BE2C (cell line): ENCODE measurements at places on chromosomes 2 and 18.
A peak's percentile ranks its signal among the peaks of the same experiment; 100 is the strongest.

GRCh38 chr18:60976976-60977375 lies 356.3 kb upstream of the CDH20 start:
- no peak for DNase-seq

GRCh38 chr2:37645362-37645761 lies 26.1 kb downstream of the CDC42EP3 start:
- DNase-seq = no peak

DNA sequence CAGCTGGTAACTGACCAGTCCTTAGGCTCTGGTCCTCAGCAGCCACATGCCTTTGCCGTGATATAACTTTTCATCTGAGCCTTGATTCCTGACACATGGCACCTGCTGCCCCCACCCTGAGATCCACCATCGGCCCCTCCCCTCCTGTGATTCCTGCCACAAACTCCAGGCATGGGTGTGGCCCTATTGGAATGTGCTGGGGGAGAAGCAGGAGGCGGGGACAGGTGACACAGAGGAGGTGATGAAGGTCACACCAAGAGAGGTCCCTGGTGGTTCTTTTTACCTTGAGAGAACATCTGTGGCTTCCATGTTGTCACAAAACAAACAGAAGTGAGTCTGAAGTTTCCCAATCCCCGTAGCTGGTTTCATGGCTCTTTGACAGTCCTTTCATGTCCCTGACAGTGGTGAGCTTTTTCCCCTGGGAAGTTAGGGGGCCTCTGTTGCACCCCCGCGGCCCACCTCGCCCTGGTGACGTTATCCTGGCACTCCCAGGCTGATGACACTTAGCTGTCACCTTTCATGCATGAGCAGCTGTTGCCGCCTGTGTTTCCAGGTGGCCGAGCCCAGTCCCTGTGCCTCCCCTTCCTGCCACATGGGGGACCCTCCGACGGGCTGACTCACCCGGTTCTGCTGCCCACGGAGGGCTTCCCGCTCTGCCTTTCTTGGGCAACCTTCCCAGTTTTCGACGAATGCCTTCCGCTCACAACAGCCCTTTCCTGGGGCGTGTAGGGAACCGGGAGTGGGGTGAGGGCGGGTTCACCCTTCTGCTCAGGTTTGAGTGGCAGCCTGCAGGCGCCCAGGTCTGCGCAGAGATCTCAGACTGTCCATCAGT lies 66.3 kb upstream of the GLI2 start:
- peak; percentile 59 for DNase-seq

- DNase-seq = no peak
Observed at GRCh38 chr2:42337356-42337820, 23.6 kb downstream of the COX7A2L start.

DNA sequence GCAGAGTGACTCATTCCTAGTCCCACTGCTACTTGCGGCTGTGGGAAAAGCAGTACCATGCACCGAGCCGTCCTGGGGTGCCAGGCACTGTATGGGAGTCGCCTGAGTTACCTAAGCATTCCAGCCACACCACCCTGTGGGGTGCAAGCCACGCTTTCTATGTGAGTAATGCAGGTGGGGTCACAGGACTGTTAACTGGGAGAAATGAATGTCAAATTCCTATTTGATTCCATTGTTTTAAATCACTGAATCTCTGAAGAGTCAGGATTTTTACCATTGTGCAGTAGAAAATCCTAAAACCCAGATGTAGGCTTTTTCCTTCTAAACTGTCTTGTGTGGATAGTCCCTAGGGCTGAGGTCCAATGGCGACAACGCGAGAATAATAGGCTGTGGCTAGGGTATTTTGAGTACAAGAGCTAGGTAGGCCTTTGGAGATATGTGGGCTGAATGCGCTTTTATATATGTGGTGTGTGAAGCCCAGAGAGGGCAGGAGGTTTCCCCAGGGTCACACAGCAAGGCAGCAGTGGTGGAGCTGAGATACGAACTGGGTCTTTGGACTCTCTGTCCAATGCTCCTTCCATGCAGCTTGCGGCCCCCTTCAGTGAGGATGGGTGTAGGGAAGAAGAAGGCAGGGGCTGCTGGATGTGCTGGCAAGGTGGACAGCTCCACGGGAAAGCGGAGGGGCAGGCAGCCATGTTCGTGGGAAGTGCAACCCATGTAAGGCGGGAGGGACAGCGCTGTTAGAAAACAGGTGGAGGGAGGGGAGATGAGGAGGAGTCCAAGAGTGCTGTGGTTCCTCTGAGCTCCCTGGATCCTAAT lies 83.2 kb downstream of the DDX1 start:
- DNase-seq = no peak

DNA sequence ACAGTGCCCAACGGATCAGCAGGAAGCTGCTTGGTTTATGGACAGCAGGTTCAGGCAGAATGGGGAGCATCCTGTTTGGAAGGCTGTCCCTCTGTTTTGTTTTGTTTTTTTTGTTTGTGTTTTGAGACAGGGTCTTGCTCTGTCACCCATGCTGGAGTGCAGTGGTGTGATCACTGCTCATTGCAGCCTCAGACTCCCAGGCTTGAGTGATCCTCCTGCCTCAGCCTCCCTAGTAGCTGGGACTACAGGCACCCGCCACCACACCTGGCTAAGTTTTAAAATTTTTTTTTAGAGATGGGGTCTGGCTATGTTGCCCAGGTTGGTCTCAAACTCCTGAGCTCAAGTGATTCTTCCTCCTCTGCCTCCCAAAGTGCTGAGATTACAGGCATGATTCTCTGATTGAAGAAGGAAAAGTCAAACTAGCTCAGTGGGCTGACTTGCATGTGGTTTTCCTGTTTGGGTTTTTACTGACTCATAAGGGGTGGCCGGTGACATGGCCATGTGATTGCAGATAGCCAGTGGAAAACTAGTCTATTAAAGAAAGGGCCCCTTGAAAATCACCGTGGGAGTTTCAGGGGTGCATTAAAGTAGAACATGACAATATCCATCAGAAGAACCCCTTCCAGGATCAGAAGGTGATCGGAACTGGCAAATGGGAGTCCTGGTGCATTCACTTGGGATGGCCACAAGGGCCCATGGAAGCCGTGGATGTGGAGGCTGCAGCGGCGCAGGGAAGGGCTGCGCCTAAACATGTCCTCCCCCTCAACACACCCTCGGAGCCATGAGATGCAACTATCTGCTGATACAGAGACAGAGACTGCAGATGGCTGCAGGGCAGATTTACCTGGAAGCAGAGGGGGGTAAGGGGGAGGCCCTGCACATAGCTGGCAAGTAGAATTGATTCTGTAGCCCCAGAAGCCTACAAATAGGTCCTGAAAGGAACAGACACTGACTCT lies 26.5 kb downstream of the AQP12B start:
- no peak for DNase-seq

DNA sequence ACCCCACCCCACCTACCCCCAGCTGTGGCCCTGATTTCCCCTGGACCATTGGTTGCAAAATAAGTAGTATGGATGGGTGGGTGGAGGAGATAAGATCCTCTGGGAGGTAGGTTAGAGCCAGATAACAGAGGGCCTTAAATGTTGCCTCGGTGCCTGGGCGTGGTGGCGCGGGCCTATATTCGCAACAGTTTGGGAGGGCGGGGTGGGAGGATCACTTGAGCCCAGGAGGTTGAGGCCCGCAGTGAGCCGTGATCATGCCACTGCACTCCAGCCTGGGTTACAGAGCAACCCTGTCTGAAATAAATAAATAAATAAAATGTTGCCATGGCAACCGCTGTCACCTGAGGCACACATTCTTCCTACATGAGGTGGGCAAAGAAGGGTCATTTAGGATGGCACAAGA lies 103.3 kb upstream of the GATA6 start:
- no peak for DNase-seq

DNA sequence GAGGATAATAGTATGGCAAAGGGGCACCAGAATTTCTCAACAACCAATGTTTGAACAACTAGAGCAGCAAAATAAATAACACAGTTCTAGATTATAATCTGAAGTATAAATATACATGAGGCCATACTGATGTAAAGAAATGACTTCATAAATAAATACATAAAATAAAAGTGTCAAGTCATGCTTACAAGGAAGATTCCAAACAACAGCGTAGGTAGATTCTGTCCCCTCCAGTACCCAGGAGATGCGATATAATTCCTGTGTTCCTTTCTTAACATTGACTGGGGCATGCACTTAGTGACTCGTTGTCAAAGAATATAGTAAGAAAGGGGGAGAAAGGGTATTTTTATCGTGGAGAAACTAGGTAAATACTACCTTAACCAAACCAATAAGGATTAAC lies 355.1 kb downstream of the DPP10 start:
- DNase-seq = no peak

DNA sequence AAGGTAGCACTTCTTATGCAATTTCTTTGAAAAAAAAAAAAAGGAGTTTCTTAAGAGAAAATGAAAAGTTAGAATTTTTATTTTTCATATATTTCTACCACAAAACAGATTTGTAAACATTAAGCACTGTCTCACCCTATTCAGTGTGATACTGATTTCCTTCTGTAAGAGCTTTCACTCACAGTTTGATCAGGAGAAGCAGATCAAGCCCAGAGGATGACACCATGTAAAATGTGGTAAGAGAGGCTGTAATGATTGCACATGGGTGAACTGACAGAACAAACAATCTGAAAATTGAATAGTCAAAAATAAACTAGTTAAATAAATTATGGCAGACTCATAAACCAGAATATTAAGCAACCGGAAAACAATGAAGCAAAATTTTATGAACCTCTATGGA lies 54.5 kb downstream of the MEMO1 start:
- no peak for DNase-seq

GRCh38 chr18:66193938-66194337 lies 410.0 kb downstream of the CDH19 start:
- no peak for DNase-seq

DNA sequence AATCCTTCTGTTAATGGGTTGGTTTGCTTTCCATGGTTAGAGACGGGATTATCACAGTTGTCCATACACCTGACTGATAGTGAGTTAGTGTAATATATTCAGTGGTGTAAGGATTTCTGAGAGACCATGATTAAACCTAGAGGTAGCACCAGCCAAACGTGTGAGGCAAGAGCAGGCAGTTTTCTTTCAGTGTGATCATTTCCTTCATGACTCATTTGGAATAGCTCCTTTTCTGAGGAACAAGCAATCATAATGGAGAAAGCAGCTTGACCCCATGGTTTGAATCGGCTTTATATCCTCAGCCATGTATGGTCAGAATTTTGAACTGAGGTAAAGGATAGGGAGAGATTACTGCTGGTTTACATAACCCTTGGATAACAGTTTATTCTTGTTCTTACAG lies 2.9 kb downstream of the MXD1 start:
- no peak for DNase-seq

DNA sequence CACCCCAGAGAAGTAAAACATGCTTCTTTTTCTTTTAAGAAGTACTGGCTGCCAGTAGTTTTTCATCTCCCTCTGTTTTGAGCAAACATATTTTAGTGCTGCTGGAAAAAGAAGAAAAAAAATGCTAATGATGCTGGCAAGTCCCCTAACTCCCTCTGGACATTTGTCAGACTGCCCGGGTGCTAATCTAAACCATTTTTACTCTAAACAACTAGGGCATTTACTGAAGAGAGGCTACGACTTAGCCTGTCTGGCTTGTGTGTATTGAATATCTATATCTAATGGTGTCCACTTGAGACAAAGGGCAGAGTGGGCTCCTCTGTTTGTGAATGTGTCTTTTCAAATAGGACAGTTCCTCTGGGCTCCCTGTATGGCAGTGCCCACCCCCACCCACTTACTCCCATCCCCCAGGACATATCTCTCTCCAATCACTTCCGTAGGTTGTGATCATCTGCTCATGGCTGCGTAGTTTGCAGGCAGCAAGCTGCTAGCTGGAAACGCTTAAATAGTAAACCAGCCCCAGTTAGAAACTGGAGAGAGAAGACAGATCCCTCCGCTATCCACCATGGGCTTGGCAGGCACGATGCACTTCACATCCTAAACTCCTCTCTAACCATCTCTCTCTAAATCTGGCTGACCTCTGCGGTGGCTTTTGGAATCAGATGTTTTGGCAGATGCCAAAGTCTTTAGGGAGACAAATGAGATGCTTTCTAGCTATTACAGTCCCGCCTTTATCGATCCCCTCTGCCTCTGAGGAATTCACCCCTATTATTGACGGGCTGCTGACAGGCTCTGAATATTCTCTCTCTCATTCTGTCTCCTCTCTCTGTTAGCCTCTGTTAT lies 58.3 kb downstream of the DOCK10 start:
- DNase-seq = no peak

- DNase-seq = no peak
Observed at GRCh38 chr2:98824256-98825019, 93.5 kb upstream of the MGAT4A start.

- peak; percentile 33 for DNase-seq
Observed at GRCh38 chr2:62369541-62370202, 136.3 kb downstream of the TMEM17 start.

DNA sequence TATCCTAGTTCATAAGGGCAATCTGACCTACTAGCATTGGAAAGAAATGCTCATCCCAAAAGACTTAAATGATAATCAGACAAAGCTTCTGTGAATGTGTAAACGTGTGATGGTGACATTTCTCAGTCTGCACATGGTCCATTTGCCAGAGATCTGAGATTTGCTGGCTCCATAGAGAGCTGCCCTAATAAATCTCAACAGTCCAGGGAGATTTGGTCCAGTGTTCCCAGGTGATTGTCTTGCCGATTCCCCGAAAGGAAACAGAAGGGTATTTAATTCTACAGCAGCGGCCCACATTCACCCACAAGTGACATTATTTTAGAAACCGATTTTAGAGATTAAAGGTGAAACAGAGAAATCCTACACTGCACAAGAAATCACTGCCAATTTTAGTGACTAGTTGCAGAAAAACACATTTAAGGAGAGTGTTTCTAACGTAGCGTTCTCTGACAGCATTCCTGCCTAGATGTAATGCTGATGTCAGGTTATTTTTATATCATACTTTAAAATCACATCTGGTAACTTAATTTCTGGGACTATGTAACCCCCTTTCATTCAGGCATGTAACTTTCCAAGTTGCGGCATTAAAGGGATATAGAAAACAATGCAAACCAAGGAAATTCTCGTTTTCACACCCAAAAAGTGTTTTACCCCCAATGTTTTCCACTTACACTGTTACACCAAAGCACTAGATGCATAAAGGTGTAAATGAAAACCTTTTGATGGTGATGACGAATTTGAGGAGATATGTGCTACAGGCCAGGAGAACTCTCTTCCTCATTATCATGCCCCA lies 231.9 kb upstream of the FN1 start:
- no peak for DNase-seq

GRCh38 chr2:186718903-186719302 lies 25.0 kb downstream of the FAM171B start:
- DNase-seq = no peak

GRCh38 chr18:52190631-52191030 lies 149.4 kb upstream of the DCC start:
- DNase-seq = no peak

GRCh38 chr2:207256476-207257207 lies 90.9 kb upstream of the KLF7 start:
- DNase-seq = peak; percentile 72
